ENCODE measurements at places on chromosomes 4 and X.

DNA sequence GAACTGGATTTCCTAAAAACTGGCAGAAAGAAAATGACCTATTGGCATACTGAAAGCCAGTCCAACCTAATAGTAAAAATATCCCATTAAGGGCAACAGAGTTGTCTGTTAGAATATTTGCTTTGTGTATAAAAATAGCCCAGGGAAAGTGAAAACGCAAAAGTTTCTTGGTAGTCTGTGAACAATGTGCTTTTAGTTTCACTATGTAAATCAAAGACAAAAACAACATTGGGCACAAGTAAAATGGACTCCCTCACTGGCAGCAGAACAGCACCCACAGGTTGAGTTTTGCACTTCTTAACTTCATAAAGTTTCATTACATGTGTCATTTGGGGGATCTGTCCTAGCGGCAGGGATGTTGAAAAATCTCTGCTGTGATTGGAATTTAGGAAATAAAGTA lies 4.3 kb upstream of the FGG start:
- DNase-seq: no peak

DNA sequence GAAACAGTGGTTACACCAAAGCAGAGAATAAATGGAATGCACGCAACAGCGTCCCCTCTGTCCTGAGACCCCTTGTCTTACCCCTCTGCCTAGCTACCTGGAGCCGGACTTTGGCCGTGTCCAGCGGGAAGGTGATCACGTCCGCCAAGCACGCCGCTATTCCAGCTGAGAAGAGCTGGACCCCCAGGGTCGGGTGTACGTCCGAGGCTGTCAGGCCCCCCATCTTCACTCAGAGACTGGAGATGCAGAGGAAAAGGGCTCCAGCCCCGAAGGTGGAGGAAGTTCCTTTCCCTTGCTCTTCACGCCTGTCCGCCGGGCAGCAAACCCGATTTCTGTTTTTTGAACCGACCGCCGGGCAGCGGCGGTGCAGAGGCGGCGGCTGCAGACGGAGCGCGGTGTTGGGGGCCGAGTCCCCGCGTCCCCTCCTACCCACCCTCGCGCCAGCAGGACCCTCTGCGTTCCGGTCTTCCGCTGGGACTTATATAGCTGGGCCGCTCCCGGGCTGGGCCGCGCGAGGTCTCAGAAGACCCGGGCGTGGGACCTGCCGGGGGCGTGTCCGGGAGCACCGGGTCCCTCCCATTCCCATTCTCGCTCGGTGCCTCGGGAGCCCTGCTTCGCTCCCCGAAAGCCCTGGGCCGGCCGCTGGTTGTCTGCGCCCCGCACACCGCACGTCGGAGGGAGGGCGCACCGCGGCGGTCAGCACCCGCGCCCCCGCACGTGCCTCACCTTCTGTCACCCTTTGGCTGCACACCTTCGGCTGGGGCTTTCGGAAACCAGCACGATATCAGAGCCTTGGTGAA lies at the start of gene UCP1:
UCP1 (minus strand) TSS at position 455 of the 800 bp plus-strand sequence; CDS start at position 223, 232 bp downstream.
- no peak for DNase-seq

GRCh38 chr4:183157215-183157614 lies 58.2 kb downstream of the WWC2 start:
- no peak for DNase-seq

- no peak for DNase-seq
Measured at GRCh38 chr4:15364183-15364582, 63.6 kb upstream of the C1QTNF7 start.

- DNase-seq: no peak
Measured at GRCh38 chr4:55733932-55734331, 85.7 kb upstream of the EXOC1L start.

DNA sequence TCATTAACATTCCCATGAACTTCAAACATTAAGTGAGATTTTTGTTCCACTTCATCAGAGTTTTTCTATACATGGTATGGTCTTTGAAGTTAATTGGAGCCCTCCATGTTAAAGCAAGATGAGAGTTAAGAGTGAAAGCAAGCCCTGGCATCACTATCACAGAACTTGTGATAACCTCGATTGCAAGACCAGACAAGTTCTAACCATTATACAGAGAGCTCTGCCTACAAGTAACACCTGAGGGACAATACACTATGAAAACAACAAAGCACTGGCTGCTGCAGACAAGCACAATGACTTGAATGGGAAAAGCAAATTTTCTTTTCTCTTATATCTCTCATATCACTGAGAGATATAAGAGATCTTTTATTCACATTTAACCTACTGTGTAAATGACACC lies 126.6 kb upstream of the GYPA start:
- DNase-seq: no peak

Measured in left kidney (tissue), 8 donors.